ENCODE measurements at places on chromosomes 1 and 21.

DNA sequence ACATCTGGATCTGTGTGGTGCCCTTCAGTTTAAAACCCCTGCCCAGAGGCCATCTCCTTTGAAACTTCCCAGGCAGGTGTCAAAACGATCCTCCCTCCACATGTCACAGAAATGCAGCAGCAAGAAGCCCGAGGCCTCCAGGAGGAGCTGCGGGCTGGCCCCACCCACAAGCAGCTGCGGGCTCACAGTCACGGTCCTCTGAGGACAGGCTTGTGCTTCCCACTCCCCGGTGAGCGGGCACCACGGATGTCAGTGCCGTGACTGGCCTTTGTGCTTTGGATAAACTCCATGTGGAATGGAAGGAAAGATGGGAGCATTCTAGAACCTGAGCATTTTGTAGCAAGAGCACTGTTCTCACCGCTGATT lies 65.8 kb downstream of the SIK1 start:
- no peak for DNase-seq

DNA sequence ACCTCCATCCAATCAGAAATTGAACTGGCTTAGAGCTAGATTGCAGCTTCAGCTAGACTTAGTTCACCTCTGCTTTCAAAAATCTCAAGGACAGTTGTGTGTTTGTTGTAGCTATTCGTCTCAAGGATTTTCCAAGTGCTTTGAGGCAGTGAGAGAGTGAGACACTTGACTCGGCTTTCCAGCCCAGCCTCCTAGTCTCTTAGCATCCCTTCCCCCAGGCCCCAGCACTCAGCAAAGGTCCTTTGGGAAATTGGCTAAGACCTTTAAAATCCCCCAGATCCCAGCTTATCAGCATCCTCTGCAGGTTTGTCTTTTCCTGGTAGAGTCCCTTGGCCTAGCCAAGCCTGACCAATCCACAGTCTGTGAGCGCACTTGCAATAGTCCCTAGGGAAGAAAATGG lies 47.9 kb upstream of the PROX1 start:
- DNase-seq = no peak

DNA sequence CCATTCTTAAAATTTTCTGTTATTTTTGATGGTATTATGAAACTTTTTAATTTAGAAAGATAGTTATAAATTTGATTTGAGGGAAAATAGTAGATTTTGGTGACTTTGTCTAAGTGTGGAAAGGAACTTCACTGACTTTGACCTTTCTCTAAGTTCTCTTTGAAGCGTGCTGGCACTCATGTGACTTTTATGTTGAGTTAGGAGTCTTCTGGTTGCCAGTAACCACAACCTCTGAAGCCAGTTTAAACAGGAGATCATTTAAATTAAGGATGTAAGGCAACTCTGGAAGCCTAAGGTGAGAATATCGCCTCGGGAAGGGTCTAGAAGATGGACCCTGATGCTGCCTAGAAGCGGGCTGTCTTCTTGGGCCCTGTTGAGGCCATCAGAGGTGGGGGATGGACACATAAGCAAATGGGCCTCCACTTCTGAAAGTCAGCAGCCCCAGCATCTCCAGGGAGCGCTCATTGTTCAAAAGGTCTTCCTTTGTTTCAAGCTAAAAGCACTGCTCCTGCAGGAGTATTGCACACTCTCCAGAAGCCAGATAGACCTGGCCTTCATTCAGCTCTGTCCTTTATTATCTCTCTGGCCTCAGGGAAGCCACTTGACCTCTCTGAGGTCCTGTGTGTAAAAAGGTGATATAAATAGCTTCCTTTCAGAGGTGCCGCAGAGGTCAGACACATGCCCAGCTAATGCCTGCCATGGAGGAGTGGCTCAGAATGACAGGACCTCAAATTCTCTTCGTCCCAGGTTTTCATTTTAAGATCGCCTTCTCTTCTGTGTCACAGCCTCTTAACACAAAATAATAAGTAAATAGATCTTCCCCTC lies 5.1 kb upstream of the RCAN1 start:
- DNase-seq = no peak

GRCh38 chr1:40951943-40952743 lies 27.4 kb upstream of the CTPS1 start:
- DNase-seq = peak; percentile 7
